Activated T-helper 2 cell treated with anti-CD3 and anti-CD28 coated beads, Interferon-gamma antibody, Interleukin-2, Interleukin-4, amounts not matched to agents 10 μg/mL and 5 μg/mL and 100 μg/mL, durations not matched to agents 14 hours and 24 hours and 36 hours (primary cell): ENCODE measurements at places on chromosomes 5 and 9. TPM values are rescaled to one million over a fixed set of nuclear protein-coding genes. Genes with fewer than 3 reads are reported as not detected.

DNA sequence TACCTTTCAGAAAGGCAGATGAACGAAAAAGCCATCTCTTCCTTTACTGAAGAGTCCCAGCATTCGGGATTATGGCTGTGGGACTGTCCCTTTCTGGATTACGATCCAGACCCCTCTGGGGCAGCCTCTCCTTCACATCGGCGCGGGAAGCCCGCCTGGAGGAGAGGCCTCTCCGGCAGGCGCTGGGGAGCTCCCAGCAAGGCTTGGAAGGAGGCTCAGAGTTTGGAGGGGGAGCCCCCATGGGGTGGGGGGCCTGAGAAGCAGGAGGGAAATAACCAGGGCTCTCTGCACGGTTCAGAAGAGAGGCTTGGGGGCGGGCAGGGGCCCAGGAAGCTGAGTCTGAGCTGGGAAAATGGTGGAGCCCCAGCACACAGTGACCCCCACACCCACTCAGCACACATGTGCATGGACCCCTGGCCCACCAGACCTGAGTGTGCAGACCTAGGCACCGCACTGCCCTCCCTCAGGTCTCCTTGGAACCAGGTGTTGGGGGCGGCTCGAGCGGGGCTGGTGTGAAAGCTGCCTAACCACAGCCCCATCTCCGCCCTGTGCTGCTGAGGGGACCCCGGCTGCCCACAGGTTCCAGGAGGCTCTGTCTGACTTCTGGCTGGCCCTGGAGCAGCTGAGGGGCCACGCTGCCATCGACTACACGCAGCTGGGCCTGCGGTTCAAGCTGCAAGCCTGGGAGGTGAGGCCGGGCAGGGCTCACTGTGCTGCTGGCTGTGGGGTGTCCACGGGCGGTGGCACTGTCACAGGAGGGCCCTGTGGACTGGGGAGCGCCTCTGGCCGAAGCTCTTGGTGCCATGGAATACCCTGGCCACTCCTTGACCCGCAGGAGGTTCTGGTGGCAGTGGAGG lies 4.5 kb downstream of the NOXA1 start:
- H3K36me3 ChIP-seq: no peaks in the 10 kb centered on the region
- no peaks in the 10 kb centered on the region for H3K4me1 ChIP-seq
- H3K27ac ChIP-seq: no peak overlapping the region
- no peak for DNase-seq

- no peaks in the 10 kb centered on the region for H3K27me3 ChIP-seq
- H3K4me1 ChIP-seq: no peaks in the 10 kb centered on the region
- H3K36me3 ChIP-seq: no peaks in the 10 kb centered on the region
- no peak overlapping the region for H3K4me3 ChIP-seq
- DNase-seq: no peak
These were observed 221.4 kb upstream of the KLF4 start for GRCh38 chr9:107710953-107711352.

DNA sequence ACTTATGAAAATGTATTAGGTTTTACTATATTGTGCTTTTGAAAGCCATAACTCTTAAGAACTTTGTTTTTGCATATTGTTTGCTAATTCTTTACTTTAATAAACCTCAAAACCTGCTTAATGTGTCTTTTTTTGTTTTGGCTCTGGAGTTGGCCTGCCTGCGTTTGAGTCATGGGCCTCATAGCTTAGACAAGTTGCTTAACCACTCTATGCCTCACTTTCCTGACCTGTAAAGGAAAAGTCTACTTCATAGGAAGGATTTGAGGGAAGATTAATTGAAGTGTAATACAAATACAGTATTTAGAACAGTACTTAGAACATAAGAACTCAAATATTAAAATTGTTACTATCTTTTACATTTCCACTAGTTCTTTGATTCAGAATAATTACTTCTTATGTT lies 10.3 kb downstream of the SMIM32 start:
- no peak overlapping the region for H3K4me3 ChIP-seq
- no peak overlapping the region for H3K27ac ChIP-seq
- H3K27me3 ChIP-seq: no peaks in the 10 kb centered on the region
- H3K4me1 ChIP-seq: no peaks in the 10 kb centered on the region
- no peak for DNase-seq

DNA sequence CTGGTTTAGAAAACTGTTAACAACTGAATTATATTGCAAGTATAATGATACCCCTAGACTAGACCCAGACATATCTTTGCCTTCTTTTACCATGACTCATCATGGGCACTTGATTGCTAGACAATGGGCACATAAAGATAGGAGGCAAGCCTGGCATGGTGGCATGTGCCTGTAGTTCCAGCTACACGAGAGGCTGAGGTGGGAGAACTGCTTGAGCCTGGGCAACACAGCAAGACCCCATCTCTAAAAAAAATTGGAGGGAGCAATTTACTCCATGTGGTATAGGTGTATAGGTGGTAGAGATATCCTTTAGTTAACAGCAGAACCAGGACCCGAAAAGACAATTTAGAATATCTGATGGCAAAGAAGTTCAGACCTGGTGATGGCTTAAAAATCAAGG lies 51.6 kb downstream of the ELOVL7 start:
- H3K4me3 ChIP-seq: no peak overlapping the region
- no peaks in the 10 kb centered on the region for H3K36me3 ChIP-seq
- no peaks in the 10 kb centered on the region for H3K27me3 ChIP-seq

DNA sequence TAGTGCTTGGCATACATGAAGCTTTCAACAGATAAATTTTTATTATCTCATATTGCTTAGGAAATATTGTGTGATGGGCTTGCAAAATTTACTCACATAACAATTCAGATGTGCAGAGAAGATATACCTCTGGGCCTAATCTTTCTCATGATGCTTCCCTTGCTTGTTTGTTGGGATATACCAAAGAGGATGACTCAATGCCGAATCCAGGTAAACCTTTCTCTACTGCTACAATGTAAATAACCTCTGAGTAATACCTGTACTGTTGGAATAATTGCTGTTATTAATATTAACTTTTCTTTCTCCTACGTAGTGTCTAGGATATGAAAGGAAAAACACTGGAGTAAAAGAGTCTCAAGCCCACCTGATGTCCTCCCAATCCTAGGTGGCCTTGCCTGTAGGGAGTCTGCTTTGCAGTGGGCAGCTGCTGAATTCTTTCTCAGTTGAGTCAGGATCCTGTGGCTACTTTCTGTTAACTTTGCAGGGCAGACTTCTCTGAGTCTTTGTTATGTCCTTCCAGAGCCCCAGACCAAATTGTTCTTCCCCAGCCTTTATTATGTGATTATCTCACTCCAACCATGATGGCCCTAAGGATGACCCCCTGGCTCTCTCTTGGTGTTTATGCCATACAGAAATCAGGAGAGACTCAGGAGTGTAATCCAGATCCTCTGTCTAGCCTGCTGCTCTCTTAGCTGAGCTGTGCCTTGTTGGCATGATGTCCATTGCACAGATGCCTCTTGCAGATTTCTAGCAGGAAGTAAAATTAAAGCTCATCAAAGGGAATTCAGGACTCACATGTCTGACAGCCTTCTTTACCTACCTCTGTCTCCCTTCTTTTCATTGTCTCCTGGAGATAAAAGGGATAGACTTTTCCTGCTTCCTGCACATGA lies 208.1 kb downstream of the SNX18 start:
- DNase-seq: no peak
- peaks cover 4% of the 10 kb centered on the region for H3K36me3 ChIP-seq
- no peak overlapping the region for H3K27ac ChIP-seq
- no peak overlapping the region for H3K4me3 ChIP-seq
- peaks cover 11% of the 10 kb centered on the region for H3K27me3 ChIP-seq

DNA sequence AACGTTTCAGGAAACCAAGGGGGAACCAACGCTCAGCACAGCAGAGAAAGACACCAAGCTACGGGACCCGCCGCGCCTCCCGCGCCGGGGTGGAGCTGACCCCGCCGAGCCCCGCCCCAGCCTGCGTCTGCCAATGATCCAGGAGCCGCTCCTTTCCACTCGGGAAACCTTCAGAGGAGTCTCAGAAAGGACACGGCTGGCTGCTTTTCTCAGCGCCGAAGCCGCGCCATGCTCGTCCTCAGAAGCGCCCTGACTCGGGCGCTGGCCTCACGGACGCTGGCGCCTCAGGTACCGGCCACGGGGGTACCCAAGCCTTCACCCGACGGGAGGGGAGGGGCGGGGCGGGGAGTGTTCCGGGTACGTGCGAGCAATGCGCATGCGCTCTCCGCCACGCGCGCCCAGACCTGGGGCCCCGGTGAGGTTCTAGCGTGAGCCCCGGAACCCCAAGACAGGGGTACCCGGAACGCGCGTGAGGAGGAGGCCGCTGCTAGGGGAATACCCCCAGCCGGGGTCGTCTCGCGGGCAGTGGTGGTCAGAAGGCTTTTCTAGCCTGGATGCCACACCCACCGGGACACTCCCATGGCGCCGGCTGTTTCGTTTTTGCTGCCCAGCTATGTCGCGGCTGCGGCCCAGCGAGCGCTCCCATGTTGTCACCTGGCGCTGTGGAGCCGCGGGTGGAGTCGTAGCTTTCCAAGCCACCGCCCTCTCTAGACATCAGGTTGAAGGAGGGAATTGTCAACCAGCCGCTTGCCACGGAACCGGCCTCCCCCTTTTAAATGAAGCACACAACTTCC lies at the start of gene NIPSNAP3A:
Gene NIPSNAP3A, plus strand, starts transcription at position 119 of the 794 bp plus-strand sequence. Its CDS starts 110 bp downstream, at position 229.
- peaks cover 22% of the 10 kb centered on the region for H3K4me1 ChIP-seq
- peak within 1 kb of the TSS; percentile 98 for H3K27ac ChIP-seq
- peaks cover 19% of the 10 kb centered on the region for H3K36me3 ChIP-seq
- peak; percentile 85 for DNase-seq
- peak within 1 kb of the TSS; percentile 98 for H3K4me3 ChIP-seq

DNA sequence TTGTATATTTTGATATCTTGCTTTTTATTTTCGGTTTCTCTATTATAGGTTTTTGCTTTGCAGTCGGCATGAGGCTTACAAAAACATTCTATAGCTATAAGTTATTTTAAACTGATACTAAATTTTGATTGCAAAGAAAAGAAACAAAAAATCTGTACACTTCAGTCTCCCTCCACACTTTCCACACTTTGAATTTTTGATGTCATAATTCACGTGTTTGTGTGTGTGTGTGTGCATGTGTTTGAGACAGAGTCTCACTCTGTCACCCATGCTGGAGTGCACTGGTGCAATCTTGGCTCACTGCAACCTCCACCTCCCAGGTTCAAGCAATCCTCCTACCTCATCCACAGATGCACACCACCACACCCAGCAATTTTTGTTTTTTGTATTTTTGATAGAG lies 124.9 kb downstream of the MRPS30 start:
- no peak for DNase-seq
- no peaks in the 10 kb centered on the region for H3K36me3 ChIP-seq
- no peak overlapping the region for H3K27ac ChIP-seq
- H3K4me3 ChIP-seq: no peak overlapping the region
- H3K27me3 ChIP-seq: no peaks in the 10 kb centered on the region
- peaks cover 4% of the 10 kb centered on the region for H3K4me1 ChIP-seq

Gene RMRP
- 5,290 and 6,583 TPM in 2 replicates for total RNA-seq

Gene BARX1
- total RNA-seq: 0.52 and 0.83 TPM in 2 replicates

DNA sequence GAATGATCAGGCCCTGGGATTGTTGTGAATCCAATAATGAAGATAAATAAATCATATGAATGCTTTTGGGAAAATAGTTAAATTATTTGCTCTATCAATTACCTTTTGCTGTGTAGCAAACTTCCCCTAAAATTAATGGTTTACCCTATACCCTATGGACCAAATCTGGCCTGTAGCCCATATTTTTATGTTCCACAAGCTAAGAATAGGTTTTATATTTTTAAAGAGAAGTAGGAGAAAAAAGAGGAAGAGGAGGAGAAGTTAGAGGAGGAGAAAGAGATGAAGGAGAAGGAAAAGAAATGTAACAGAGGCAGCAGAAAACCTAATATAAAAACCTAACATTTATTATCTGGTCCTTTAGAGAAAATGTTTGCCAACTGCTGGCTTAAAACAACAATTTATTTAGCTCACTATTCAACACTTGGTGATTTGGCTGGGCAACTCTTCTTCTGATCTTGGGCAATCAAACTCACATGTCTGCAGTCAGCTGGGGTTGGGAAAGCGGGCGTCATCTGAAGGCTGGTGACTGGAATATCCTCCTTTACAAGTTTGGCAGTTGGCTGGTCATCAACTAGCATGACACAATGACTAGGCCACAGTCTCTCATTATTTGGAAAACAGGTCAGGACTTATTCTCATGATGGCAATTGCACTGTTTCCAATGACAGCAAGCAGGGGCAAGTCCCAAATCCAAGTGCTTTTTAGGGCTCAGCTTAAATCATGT lies 522.9 kb downstream of the RASEF start:
- H3K27ac ChIP-seq: no peak overlapping the region
- H3K4me1 ChIP-seq: peaks cover 3% of the 10 kb centered on the region

GRCh38 chr5:128300181-128300580 lies 216.6 kb downstream of the SLC12A2 start:
- no peak overlapping the region for H3K27ac ChIP-seq
- H3K36me3 ChIP-seq: no peaks in the 10 kb centered on the region
- H3K4me3 ChIP-seq: no peak overlapping the region
- no peaks in the 10 kb centered on the region for H3K27me3 ChIP-seq

GRCh38 chr9:130670644-130671043 lies 6.2 kb downstream of the PRDM12 start:
- no peak for DNase-seq
- H3K4me3 ChIP-seq: no peak overlapping the region
- no peaks in the 10 kb centered on the region for H3K36me3 ChIP-seq
- peaks cover 29% of the 10 kb centered on the region for H3K27me3 ChIP-seq
- H3K27ac ChIP-seq: no peak overlapping the region

GRCh38 chr5:126339215-126339805 lies 83.9 kb upstream of the GRAMD2B start:
- no peak overlapping the region for H3K4me3 ChIP-seq
- no peak overlapping the region for H3K27ac ChIP-seq
- no peaks in the 10 kb centered on the region for H3K4me1 ChIP-seq
- H3K27me3 ChIP-seq: peaks cover 4% of the 10 kb centered on the region

Gene PTGS1
- 0.55 and 0.71 TPM in 2 replicates for total RNA-seq

Gene SHOC1
- not detected in 2 replicates for total RNA-seq

- H3K36me3 ChIP-seq: no peaks in the 10 kb centered on the region
- H3K27ac ChIP-seq: no peak overlapping the region
- peaks cover 6% of the 10 kb centered on the region for H3K27me3 ChIP-seq
- no peak overlapping the region for H3K4me3 ChIP-seq
- no peak for DNase-seq
These were observed 29.9 kb upstream of the UBE2QL1 start for GRCh38 chr5:6418679-6419276.
